Skeletal muscle tissue (tissue), 5 donors: ENCODE measurements at places on chromosomes 6 and 20. TPM values are rescaled to one million over a fixed set of nuclear protein-coding genes. Genes with fewer than 3 reads are reported as not detected.

SLC26A8 gene
- total RNA-seq, result under 0.01 TPM

CLVS2 gene
- total RNA-seq, result under 0.01 TPM

TBX18 gene
- 22.4 TPM for total RNA-seq

TRDN gene
- 73.1 TPM for total RNA-seq

SERINC1 gene
- 176 TPM for total RNA-seq

IMPG1 gene
- 0.52 TPM for total RNA-seq

CGA gene
- total RNA-seq, result not detected

KCNG1 gene
- total RNA-seq, result 0.52 TPM
